ENCODE measurements at places on chromosomes 11 and 22.

- DNase-seq, result no peak
Measured at GRCh38 chr22:28369854-28370253, 309.8 kb downstream of the TTC28 start.

DNA sequence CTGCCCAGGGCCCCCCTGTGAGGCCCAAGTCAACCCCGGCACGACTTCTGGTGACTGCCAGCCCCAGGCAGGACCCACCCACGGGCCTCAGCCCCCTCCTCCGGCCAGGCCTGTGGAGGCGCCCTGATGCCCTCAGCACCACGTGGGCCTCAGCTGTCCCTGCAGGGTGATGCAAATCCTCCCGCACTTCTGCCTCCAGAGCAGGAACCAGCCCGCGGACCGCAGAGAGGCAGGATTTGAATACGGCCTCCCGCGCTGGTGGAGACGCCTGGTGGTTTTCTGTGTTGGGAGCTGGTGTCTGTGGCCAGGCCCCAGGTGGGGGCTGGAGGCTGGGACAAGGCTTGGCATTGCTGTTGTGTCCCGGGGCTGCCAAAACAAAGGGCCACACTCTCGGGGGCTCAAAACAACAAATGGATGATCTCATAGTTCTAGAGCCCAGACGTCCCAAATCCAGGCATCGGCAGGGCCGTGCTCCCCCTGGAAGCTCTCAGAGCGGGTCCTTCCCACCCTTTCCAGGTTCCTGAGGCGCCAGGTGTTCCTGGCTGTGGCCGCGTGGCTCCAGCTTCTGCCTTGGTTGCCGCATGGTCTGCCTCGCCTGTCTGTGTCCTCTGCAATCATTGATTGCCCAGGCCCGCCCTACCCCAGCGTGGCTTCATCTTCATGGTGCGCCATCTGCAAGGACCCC is 19.4 kb downstream of the TRPM5 start:
- no peak for DNase-seq

DNA sequence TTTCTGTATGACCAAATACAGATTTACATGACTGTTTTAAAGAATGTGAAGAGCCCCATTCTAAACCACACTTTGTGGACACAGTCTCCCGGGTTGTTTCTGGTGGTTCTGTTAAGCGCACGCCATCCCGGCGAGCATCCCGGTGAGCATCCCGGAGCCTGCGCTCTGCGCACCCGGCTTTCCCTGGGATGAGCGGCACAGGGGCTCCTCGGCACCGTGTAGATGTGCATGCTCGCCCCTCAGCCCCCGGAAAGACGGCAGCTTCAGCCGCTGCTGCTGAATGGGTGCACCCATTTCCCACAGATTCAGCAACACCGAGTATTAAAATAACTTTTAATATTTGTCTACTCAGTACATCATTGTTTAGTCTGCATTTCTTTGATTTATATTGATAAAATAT is 36.0 kb downstream of the GLB1L2 start:
- no peak for DNase-seq

DNA sequence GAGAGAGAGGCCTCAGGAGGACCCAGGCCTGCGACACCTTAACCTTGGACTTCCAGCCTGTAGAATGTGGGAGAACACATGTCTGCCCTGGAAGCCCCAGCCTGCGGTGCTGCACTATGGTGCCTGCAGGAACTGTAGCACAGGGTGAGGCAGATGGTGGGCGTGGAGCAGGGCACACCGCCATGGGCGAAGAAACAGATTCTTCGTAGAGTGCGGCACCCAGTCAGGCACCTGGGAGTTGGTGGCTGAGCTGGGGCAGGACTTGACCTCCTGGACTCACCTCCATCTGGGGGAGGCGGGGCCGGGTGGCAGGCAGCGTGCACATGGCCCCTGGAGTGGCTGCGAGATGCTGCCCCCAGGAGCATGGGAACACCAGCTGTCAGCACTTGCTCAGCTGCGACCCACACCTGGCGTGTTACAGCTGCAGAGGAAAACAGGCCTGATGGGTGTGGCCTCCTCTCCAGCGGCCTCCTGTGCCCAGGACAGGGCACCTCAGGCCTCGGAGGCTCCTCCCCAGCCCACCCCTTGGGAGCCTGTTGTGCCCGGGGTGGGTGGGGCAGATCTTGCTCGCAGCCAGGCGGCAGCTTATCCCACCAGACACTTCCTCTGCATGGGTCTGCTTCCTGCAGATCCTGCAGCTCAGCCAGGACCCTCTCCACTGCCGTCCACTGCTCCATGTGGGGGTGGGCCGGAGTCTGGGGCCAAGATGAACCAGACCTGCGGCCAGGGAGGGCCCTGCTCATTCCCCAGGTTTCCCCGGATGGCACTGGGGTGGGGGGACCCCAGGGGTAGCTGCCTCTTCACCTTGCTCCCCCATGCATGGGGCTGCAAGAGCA is 80.4 kb downstream of the MYEOV start:
- DNase-seq, result no peak

GRCh38 chr22:39142088-39142680 is 10.3 kb downstream of the CBX7 start:
- DNase-seq, result no peak

GRCh38 chr11:82682003-82682751 is 51.5 kb downstream of the FAM181B start:
- DNase-seq, result peak; percentile 37

- DNase-seq, result no peak
Measured at GRCh38 chr22:32535531-32536190, 61.0 kb downstream of the FBXO7 start.

DNA sequence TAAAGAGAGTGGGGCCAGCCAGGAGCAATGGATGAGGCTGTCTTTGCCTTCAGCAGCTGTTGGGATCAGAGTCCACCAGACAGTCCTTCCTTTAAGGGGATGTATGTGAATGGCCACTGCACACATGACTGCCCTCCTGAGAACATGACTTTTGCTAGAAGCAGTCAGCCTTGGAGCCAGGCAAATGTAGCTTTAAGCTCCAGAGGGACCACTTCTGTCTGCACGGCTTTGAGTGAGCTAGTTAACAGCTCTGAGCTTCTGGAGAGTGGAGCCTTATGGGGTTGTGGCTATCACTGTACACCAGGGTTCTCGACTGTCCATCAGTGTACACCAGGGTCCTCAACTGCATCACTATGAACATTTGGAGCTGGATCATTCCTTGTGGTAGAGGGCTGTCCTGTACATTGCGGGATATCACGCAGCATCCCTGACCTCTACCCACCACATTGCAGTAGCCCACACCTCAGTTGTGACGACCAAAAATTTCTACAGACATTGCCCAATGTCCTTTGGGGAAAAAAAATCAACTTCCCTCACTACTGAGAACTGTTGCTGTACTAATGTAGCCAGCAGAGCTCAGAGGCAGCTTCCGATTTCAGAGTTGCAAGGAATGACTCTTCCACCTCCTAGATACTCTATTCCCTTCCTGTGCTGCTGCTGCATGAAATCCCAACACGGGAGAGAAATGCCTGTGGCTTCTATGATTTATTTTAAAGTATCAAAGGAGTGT is 169.4 kb downstream of the MYO18B start:
- no peak for DNase-seq

GRCh38 chr11:43504316-43504950 is 145.7 kb downstream of the TTC17 start:
- DNase-seq, result no peak

DNA sequence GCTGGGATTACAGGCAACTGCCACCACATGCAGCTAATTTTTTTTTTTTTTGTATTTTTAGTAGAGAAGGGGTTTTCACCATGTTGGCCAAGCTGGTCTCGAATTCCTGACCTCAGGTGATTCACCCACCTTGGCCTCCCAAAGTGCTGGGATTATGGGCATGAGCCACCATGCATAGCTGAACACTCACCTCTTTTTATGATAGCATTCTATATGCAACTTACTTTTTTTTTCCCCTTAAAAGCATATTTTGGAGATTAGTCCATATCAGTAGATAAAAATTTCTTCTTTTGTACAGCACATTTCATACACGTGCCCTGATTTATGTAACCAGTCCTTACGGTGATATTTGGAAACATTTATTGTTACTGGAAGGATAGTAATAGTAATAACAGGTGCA is 14.6 kb downstream of the GTPBP1 start:
- DNase-seq, result no peak

DNA sequence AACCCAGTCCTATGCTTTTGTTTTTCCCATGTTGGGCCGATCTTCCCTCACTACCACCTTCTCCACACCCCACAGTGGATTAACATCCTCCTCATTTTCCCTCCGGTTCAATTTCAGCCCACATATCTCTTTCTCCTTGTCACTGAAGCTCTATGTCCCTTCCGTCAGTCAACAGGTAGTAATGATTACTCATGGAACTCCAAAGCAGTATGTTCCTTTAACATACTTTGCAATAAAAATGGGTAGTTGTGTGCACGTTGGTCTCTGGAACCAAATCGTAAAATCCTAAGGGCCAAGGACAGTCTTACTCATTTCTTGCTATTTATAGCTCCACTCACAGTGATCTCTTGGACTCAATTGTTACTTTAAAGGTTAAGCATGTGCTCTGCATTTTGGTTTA is 20.2 kb downstream of the AMOTL1 start:
- no peak for DNase-seq

DNA sequence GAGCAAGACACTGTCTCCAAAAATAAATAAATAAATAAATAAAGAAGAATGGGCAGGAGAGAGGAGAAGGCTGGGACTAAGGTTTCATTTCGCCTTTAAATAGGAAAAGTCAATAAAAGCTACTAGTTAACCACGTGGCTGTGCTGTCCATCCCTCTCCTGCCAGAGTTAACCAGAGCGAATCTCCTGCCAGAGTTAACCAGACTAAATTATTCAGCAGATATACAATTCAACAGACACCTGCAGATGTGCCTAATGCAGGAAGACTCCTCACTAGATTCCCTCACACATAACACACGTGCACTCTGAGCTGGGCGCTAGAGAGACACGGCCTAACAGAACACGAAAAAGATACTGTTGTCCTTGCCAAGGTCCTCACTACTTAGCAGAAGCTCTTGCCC is 156.1 kb downstream of the IGLL1 start:
- no peak for DNase-seq

- DNase-seq, result no peak
Measured at GRCh38 chr11:33059331-33060007, 20.1 kb downstream of the TCP11L1 start.

- no peak for DNase-seq
Measured at GRCh38 chr11:21501245-21501644, 691.6 kb upstream of the ANO5 start.

Measured in epithelial cell of prostate (primary cell).